ENCODE measurements at places on chromosomes 2 and 18.

DNA sequence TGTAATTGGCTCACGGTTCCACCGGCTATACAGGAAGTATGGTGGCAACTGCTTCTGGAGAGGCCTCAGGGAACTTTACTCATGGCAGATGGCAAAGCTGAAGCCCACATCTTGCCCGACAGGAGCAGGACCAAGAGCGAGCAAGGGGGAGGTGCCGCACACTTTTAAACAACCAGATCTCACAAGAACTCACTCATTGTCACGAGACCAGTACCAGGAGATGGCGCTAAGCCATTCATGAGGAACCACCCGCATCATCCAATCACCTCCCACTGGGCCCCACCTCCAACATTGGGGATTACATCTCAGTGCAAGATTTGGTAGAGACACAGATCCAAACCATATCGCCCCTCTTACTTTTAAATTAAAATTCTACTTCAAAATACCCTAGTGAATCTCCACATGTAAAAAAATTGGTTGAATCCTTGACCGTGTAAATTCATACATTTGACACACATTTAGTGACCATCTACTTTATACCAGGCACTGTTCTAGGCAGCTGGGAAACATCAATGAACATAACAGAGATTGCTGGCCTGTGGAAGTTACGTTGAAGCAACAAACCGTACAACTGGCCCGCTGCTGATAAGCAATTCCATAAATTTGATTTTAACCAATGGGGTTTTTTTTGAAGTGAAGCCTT is 87.6 kb downstream of the ALPK2 start:
- peak; percentile 38 for DNase-seq

- DNase-seq: peak; percentile 49
Observed at GRCh38 chr2:230660294-230661060, 52.2 kb upstream of the CAB39 start.

GRCh38 chr18:32891130-32891529 is 118.3 kb upstream of the KLHL14 start:
- no peak for DNase-seq

GRCh38 chr2:169007941-169008340 is 23.2 kb downstream of the ABCB11 start:
- DNase-seq: no peak

- DNase-seq: peak; percentile 83
Observed at GRCh38 chr2:136116151-136116812, 1.7 kb downstream of the CXCR4 start.

- DNase-seq: no peak
Observed at GRCh38 chr2:170365686-170366085, 187.7 kb downstream of the MYO3B start.

- DNase-seq: peak; percentile 0
Observed at GRCh38 chr2:128374711-128375413, 56.2 kb upstream of the HS6ST1 start.

- peak; percentile 82 for DNase-seq
Observed at GRCh38 chr18:69948919-69949537, 1.4 kb upstream of the CD226 start.

GRCh38 chr2:120465989-120466703 is 120.2 kb downstream of the INHBB start:
- DNase-seq: no peak

DNA sequence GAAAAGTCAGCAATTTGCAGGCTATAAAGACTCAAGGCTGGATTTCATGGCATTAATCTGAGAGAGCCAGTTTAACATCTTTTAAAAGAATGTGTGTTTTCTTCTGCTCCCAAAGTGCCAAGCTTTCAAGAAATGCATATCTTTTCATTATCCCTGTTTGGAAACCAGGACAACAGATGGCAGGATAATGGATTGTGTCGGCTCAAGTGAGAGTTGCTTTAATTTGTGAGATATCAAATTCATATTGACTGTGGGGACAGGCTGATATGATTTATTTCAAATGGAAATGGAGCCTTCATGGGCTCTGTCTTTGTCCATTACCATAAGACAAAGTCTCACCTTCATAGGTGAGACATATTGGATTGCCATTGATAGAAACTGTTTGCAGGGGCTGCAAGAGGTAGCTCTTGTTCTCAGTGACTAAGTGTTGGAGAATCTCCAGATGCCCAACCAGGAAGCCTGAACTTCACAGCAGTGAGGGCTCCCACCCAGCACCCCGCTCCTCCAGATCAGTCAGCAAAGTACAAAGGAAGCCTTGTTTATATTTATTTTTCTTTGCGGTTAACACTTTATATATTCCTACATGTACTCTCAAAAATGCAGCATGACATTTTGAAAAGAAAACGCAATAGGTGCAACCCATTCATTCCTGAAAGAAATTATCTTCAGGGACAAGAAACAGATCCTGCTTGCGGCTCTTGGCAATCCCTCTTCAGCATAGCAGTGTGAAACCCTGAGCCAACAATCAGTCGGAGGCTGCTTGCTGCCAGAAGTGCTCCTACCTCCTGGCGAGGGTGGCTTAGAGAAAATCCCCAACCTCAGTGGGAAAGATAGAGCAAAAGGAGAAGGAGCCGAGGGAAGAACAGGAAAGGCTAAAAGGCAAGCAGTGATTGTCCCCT is 65.8 kb upstream of the ATL2 start:
- no peak for DNase-seq

- no peak for DNase-seq
Observed at GRCh38 chr2:67066782-67067181, 330.4 kb upstream of the ETAA1 start.

DNA sequence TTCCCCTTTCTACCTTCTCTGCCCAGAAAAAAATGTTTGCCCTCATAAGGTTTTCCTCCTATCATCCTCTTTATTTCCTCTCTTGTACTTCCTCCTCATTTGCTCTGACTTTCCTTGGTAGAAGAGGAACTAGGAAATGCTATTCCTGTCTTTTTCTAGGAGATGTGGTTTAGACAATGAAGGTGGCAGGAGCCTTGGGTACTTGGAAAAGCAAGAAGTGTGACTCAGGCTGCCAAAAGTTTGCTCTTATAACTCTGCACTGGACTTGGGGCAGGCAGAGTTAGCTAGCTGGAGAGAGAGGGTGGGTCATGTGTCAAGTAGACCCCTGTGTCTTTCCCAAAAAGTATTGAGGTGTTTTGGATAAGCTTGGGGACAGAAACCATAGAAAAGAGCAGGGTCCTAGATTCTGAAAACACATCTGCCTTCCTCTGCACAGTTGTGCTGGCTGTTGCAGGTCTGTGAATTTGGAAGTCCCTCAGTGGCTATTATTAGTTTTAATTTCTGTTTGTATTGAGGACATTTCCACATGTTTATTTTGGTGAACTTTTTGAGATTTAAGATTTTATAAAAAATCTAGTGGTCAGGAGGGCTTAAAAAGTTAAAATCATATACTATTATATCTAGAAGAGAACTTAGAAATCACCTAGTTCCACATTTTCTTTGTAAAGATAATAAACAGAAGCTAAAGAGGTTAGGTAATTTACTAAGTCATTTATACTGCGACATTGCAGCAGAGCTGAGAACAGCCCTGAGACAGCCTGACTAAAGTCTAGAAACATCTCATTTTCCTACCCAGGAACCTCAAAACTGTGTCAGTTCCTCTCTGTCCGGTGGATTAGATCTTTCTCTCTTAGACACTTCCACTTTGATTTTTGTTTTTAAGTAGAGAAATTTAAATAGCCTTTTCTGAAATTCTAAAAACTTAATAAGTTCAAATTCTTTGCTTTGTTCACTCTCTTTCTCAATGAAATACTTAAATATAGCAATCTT is 16.0 kb downstream of the INSIG2 start:
- DNase-seq: no peak

DNA sequence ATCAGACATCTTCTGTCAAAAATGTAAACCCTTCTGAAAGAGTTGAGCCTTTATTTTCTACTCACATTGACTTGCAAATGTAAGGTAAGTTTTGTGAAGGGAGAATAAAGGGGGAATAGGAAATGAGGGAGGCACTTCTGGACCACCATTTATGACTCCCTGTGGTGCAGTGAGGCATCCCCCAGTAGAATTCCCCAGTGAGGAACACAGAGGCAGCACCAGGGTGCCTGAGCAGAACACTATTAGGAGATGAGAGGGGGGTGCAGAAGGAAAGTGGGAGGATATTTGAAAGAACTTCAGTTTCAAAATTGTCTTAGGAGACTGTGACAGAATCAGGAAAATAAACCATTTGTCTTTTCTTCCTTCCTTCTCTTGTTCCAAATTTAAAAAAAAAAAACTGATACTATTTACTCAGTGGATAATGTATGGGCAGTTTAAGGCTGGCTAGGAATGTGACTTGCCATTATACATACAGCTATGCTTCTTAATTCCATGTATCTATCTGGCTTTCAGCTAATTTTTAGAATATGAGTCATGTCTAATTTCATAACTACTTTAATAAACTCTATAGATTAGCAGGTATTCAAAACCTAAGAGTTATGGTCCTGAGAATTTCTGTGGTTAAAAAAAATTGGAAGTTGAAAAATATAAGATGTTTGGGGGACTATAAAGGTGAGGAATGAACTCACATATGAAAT is 478.1 kb upstream of the CHAC2 start:
- DNase-seq: no peak

GRCh38 chr2:70014959-70015358 is 53.5 kb upstream of the ASPRV1 start:
- DNase-seq: no peak

- DNase-seq: no peak
Observed at GRCh38 chr18:21117409-21118131, 6.0 kb upstream of the ROCK1 start.

DNA sequence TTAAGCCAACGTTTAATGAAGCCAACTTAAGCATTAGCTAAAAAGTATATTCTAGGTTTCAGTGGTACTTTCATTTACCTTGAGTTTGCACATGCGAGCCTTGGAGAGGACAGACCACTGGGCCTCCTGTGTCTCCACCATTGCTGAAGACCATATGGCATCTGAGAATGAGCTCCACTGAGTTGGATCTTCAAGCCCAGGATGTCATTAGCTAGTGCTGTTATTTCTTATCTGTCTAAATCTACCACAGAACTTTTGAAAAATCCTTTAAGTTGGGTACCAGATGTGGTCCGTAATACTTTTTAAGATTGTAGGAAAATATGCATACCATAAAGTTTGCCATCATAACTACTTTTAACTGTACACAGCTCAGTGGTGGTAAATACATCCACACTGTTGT is 161.8 kb downstream of the NCK2 start:
- DNase-seq: no peak

GRCh38 chr2:207482630-207483029 is 47.1 kb upstream of the CREB1 start:
- no peak for DNase-seq

DNA sequence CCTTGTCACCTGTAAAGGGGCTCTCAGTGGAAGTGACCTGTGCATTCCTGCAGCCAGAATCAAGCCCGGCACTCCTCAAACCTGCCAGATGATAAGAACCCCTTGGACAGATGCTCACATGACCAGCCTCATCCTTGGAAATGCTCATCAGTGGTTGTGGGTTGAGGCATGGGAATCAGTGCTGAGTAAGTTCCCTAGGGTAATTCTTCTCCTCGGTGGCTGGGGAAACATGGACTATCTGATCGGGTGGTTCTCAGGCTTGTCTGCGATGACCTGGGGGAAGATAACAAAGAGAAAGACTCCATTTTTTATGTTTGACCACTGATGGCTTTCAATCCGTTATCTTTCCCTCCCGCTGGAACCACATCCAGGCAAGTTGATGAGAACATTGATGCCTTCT is 84.0 kb downstream of the SPP2 start:
- no peak for DNase-seq

DNA sequence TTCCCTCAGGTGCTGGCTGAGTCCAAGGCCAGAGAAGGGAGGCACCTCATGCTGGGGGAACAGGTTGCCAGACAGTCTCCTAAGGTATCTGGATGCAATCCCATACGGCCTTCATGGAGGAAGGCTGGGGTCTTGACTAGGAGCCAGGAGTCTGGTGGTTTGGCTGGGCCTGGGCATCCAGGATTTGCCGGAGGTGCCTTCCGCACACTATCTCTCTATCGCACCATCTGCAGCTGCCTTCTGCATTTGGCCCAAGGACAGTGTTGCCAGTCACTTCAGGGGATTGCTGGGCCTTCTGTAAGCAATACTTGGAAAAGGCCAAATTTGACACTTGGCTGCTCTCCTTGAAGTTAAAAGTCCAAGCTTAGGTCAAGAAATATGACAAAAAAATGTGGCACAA is 327.2 kb downstream of the EN1 start:
- no peak for DNase-seq

DNA sequence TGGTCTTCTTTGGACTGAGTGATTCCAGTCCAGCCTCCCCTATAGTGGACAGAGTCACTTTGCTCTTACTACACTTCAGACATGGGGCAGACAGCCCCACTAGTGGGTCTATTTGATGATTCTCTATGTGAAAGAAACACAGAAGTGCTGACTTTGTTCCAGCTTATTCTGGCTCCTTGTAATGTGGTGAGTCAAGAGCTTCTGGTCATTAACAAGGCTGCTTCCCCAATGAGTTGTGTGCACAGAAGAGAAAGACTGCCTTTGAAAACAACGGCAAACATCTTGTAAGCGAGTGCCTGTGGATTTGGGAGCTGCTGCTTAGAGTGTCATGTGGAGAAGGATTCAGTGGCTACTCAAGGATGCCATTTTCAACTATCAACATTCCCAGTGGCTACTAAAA is 39.1 kb downstream of the RMC1 start:
- DNase-seq: no peak

DNA sequence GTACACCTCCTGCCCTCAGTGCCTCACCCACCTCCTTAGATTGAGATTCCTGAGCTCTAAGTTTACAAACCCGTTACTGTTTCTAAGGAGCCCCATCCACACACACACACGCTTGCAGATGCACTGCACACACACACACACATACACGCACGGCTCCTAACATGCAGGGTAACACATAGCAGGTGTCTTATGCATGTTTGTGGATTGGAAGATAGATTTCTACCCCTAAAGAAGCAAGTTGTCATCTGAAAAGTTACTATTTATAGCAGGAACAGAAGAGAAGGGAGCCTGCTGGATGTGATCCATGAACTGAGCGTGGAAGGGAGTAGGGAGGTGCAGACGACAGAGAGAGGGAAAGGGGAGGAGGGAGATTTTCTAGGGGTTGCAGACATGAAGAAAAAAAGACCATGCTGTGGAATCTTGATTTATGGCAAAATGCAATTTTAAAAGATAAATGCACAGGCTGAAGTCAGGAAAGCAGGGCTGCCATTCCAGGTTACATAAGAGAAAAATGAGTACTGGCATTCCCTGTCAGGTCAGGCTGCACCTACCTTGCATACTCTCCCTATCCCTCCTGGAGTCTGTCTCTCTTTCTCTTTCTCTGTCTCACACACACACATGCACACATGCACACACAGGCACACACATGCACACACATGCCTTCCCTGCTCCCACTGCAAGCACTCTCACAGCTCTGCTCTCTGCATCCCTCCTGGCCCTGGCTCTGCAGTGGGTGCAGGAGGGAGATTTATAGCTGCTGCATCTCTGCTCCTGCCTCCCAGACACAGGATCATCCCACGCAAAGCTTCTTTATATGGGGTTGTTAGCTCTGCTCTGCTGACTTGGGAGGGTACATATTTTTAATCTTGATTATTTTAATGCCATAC is 192.6 kb upstream of the MYT1L start:
- no peak for DNase-seq

DNA sequence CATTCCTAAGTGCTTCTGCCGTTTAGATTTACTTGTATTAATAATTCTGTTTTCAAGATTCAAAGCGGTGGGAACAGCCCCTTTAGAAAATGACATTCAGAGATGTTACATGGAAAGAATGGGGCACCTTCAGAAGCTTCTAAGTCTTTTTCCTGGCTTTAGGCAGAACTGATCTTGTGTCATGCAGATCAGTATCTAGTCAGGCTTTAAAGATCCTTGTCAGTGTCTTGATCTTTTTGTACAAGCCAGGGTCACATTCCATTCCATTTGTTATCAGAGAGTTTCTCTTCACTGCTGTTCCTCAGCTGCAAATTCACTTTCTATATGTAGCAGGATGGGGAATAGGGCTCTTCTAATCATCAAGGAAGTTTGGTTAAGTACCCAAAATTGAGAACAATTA is 275.3 kb downstream of the DCC start:
- DNase-seq: no peak
